ENCODE measurements at places on chromosomes 1 and 21.

DNA sequence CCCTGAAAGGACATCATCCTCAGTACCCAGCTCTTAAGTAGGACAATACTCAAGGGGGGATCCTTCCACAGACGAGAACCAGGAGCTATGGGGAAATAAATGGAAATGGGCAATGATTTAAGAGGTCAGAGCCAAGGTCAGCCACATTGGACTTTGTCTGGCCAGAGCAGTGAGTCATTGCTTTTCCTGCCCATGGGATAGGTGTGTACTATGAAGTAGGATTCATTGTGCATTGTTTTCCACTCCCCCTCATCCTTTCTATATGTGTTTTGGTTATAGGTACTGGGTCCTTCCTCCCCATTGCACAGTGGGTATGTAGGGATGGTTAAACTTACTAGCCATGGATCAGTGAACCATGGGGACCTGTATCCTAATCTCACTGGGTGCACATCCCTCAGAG, 328.9 kb upstream of the USP25 start:
- DNase-seq, result no peak

GRCh38 chr1:242890192-242890741, 364.8 kb downstream of the CEP170 start:
- no peak for DNase-seq

- peak; percentile 28 for DNase-seq
Measured at GRCh38 chr1:223748773-223749733, 36.7 kb downstream of the CAPN2 start.

DNA sequence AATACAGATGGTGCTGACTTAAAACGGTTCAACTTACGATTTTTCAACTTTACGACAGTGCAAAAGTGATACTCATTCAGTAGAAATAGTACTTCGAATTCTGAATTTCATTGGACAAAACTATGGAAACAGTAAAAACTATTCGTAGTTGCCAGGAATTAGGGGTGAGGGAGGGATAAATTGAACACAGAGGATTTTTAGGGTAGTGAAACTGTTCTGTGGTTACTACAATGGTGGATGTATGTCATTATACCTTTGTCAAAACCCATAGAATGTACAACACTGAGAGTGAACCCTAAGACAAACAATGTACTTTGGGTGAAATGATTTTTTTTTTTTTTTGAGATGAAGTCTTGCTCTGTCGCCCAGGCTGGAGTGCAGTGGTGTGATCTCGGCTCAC, 7.5 kb downstream of the DDR2 start:
- DNase-seq, result no peak

- no peak for DNase-seq
Measured at GRCh38 chr1:41811051-41811795, 107.5 kb downstream of the HIVEP3 start.

DNA sequence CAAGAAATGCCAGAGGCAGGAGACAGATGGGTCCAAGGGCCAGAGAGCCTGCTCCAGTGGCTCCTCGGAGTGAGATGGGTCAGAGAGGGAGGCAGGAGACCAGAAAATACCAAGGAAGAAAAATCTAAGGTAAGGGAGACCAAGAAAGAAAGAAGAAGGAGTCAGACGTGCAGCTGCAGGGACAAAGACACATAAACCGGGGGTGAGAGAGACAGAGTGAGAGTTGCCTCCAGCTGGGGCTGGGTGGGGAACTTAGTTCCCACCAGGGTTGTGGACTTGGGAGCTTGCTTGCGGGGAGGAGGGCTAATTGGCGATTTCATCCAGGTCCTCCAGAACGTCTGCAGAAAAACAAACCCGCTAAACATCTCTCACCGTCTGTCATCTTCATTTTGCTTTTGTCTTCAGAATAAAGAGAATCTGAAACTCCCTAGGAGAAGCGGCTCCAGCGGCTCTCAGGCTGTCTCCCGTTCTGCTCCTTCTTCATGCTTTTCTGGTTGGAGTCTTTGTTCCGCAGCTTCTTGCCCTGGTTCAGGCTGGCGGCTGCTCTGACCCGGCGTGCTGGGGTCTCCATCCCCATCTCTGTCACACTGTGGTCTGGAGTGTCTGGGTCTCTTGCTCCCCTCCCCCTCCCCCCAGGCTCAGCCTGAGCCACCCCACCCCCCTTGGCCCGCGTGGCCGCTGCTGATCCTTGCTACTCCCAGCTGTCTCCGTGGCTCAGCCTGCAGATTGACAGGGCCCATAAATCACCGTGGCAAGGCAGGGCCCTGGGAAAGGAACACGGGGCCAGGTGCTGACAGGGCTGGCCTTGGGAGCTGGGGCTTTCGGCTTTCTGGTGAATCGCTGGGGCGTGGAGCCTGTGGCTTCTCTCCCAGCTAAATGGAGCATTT, 66.6 kb downstream of the UBIAD1 start:
- no peak for DNase-seq

- DNase-seq, result no peak
Measured at GRCh38 chr1:10915594-10915993, 96.9 kb upstream of the TARDBP start.

DNA sequence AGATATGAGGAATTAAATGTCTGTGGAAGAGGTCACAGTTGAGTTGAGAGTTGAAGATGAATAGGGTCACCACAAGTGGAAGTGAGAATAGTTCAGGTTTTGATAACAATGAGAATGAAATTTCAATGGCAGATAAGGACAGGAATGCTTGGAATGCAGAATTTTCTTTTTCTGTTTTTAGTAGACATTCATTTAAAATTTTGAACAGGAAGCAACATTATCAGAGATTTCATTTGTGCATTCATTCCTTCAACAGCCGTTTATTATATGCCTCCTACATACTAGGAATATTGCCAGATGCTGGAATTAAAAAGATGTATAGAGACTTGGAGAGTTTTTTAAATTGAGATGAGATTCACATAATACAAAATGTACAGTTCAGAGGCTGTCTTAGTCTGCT, 126.8 kb downstream of the ITSN1 start:
- DNase-seq, result no peak

- no peak for DNase-seq
Measured at GRCh38 chr1:22412932-22413727, 38.5 kb upstream of the ZBTB40 start.

DNA sequence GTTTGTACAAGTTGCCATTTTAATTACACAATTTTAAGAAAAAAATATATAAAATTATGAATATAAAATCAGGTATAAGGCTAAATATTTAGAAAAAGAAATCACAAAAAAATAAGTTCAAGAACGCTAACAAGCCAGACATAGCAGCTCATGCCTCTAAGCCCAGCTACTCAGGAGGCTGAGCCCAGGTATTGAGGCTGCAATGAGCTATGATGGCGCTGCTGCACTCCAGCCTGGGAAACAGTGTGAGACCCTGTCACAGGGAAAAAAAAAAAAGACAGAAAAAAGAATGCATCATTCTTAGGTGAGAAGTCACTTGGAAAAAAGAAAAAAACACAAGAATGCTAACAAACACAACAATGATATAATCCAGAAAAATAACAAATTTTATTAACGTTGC, 112.3 kb upstream of the PRDX6 start:
- no peak for DNase-seq

DNA sequence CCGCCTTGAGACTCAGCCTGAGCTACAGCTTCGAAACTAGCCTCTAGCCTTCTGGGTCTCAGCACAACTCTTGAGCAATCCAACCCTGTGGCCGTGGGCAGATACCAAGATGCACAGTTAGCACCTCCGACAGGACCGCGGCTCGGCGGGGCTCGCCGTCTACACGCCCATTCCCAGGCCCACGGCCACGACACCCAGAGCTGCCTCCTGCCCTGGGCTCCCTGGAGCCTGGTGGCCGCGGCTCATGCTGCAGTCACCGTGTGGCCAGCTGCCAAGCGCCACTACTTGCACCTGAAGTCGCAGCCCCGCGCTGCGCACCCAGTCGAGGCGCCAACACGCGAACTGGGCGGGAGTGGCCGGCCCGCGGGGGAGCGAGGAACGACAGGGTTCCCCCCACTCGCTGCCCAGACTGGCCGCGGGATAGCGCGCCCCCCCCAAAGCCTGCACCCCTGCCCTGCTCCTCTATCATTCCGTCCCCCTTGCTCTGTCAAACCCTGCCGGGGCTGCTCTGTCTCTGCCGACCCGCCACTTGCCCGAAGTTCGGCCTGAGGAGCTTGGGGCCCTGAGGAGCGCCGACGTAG, 729 bp upstream of the CDCA8 start:
- no peak for DNase-seq

DNA sequence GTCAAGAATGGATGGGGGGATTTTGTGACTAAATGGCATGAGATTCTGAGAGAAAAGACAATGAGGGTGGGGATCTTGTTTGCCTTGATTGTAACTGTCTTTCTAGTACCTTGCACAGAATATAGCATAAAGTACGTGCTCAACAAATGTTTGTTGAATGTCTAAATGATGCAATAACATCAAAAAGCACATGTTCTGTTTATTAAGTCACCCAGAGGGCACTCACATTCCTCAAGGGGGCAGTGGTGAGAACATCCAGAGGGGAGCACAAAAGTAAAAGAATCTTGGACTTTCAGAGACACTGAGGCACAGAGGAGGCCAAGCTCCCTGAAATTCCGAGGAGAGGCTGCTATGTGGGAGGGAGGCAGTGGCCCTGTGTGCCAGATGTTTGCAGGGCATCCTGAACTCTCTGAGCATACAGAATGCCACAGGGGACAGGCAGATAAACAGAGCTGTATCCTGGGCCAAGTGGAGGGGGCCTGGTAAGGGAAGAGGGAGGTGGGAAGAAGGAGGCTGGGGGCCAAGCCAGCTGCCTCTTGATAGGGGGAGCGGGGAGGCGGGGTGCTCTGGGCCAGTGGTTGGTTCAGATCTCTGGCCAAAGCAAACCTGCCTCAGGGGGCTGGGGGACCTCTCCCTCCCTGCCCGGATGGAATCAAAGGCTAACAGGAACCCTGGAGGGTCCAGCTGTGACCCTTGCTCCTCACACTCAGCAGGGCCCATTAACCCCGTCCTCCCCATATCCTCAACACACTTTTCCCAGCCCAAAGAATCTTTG, 6.5 kb upstream of the ATP1A2 start:
- no peak for DNase-seq

DNA sequence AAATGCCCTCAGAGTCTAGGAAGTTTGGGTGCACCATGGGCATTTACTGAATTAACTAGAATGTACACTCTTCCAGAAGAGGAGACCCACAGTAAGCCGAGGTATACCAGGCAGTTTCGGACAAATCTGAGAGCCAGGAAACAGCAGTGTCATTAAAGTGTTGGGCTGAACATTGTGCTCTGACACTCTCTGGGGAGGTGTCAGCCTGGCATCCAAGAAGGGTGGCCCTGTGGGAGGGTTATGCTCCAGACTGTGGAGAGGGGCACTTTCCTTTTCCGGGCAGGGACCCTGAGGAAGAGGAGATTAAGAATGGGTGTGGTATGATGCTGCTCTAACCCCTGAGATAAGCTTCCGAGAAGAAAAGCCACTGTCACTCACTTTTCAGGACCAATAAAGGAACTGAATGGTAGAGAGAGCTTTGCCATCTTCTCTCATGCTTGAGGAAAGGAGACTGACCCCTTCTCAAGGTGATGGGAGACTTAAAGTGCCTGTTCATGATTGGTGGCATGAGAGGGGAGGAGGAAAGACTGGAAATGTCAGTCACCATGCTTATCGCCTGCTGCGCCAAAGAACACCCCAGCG, 98.2 kb downstream of the UCK2 start:
- DNase-seq, result no peak

- no peak for DNase-seq
Measured at GRCh38 chr1:226132728-226133503, 53.6 kb downstream of the ACBD3 start.

GRCh38 chr21:25953659-25954058, 216.9 kb downstream of the APP start:
- DNase-seq, result no peak

GRCh38 chr1:48725341-48726046, 51.2 kb downstream of the BEND5 start:
- no peak for DNase-seq

DNA sequence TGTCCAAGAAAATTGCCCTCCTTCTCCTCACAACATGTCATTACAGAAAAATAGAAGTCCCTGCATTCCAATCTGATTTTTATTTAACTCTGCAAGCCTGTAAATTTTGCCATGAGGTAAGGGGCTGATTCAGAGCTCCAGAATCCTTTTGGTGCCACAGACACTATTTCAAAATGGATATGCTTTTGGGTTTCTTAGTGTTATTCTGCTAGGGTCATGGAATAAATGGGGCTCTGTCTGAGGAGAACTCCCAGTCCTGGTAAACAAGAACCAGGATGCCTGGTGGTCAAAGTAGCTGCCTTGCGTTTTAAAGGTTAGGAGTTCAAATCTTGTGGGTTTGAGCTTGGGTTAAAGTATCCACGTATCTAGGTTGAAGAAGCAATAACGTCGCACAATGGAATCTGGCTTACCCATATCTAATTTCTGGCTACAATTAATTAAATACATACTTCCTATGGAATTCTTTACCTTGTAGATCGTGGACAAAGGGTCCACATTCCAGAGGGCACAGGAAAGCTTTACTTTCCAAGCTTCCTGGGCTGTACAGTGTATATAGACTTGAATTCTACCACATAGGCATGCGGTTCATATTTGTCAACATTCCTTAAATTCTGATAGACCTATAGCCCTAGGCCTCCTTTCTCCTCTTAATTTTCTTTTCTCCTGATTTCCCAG, 98.0 kb upstream of the CDC42BPA start:
- no peak for DNase-seq

GRCh38 chr1:48219803-48220202, 2.7 kb upstream of the SLC5A9 start:
- no peak for DNase-seq

- peak; percentile 43 for DNase-seq
Measured at GRCh38 chr1:38328278-38329035, 281.9 kb upstream of the POU3F1 start.

DNA sequence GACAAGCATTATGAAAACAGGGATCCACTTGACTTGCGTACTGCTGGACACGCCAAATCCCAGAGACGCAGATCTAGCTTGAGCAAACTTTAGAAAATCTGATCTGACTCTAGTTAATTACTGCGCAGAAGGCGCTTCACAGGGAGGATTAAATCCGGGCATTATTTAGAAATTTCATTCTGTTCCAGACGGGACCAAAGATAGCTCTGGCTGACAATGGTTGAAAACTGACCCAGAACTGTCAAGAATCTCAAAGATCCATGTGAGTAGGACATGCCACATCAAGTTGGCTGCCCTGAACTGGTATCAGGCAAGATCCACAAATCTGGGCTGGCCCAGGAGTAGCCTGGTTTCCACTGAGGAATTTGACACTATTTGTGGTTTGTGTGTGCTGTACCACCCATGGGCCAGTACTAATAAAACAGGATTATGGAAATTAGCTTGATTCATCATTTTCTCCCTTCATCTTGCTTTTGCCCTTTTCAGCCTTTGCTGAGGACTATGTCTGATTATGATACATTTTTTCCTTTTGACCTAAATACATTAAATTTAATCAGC, 171.0 kb downstream of the VAV3 start:
- DNase-seq, result no peak

All from amygdala (tissue), 56 donors.